ENCODE measurements at places on chromosomes 7 and 10.

DNA sequence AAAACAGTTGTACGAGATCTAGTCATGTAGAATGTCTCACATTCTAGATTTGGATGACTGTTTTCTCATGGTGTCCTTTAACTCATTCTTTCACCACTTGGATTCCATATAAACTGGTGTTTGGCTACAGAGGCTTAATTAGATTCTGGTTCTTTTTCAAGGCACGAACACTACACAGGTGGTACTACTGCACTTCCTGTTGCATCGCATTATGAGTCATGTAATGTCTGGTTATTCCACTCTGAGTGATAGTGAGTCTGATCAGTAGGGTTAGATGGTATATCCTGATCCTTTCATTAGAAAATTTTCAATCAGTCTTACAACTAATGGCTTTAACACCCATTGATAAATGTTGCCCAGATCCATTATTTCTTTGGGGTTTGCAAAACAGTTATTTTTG, 11.2 kb upstream of the AKAP9 start:
- DNase-seq, result no peak

DNA sequence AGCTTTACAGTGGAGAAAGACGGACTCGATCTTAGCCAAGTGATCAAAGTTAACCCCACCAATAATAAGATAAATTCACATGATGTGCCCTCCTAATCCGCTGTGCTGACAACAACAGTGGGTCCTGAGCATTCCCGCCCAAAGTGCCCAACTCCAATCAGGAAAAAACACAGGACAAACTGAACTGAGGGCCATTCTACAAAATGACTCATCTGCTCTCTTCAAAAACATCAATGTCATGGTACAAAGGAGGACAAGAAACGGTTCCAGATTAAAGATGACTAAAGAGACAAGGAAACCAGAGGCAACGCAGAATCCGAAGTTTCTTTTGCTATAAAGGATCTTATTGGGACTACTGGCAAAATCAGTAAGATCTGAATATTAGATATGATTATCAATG, 79.4 kb downstream of the CTBP2 start:
- DNase-seq, result no peak

DNA sequence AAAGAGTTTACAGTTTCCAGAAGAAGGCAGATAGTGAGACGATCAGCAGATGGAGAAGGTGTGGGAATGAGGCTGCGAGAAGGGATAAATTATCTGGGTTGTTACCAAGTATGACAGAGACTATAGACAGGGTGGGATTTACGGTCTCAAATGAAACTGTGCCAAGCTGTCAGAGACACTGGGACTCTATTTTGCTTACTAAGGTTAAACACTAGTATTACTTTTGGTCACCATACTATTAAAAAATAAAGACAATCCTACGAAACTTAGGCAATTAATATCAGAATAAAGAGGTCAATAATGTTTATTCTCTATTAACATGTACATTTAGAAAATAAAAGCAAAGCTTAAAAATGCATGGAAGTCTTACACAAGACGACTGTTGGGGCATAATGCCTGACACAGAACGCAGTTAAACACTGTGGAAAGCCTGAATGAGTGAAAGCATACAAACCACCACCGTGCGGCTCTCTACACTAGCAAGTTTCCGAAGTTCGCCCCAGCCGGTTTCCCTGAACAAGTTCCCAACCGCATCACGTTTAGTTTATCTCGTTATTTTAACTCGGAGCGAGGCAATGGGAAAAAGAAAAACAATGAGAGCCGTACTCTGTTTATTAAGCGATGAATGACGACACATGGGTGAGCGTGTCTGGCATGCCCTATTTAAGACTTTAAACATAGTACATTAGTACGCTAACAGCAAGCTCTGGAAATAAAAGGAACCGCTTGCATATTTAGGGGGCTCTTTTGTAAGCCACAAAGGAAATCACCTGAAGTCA, 909 bp upstream of the CC2D2B start:
- peak; percentile 75 for DNase-seq

DNA sequence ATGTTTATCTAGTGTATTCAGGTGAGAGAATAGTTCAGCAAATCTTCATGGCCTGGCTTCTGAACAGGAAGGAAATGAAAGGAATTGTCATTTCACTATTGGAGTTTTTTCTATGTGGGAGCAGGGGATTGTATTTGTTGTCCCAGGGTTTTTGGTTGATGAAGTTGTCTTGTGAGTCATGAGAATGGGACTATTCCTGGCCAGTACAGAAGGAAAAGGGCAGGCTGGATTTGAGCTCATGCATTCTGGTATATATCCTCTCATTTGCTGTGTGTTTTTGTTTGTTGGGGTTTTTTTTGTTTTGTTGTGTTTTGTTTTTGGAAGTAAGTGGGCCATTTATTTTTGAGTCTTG, 101.2 kb upstream of the MKLN1 start:
- DNase-seq, result no peak

DNA sequence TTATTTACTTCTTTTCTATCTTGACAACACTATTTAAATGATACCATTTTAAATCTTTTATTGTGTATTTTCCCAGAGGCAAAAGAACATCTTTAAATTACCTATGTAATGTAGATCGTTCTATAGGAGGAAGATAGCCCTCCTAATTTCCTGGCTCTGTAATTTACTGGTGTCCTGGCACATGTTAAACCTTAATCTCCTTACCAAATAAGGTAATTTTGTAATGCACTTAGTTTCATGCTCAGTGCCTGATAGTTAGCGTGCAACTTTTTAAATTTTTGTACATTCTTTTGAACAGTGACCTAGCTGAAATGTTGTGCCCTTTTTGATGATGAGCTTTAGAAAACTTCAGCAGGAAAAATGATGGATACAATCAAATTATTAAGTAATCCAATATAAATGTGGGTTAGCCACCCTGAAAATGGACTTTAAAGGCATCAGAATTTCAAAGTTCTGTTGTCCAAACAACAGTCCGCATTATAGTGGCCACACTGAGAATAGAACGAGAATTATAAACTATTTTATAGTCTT, 81.4 kb downstream of the ABCB5 start:
- DNase-seq, result no peak

GRCh38 chr7:518630-519483, 789 bp downstream of the PDGFA start:
- DNase-seq, result peak; percentile 36

DNA sequence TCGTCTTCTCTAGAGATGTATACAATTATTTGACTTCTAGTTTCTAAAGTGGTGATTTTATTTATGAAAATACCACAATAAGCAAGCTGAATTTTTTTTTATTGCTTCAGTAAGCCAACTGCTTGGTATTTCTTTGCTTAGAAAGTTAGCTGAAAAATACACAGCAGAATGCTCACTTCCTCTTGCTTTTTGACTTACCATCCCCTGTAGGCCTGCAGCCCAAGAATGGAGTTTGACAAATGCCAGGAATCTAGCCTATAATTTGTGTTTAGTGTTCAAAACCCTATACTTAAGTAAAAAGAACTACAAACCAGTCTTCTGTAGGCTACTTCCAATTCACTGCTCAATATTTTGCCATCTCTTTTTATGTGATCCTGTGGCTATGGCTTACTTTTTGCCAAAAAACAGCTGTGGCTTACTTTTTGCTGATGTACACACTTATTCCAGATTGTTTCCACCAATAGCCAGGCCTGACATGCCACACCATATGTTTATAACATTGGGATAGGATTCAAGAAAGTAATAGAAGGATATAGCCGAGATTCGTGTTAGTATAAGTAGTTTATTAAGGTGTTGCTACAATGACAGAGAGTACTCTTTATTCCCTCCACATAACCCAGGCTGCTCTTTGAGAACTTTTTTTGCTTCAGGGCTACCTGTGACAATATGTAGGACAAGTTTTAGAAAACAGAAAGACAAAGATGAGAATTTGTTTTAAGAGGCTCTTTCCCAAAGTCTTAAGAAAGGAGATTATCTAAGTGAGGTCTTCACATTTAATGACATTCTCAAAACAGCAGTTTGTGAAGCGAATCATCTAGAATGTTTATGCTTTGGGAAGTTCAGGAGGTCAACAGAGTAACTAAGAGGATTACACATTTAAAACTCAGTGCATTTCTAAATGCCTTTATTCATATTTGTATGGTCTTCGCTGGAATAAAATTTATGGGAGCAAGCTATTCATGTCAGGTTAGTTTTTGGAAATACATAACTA, 263.9 kb upstream of the FZD1 start:
- DNase-seq, result no peak

DNA sequence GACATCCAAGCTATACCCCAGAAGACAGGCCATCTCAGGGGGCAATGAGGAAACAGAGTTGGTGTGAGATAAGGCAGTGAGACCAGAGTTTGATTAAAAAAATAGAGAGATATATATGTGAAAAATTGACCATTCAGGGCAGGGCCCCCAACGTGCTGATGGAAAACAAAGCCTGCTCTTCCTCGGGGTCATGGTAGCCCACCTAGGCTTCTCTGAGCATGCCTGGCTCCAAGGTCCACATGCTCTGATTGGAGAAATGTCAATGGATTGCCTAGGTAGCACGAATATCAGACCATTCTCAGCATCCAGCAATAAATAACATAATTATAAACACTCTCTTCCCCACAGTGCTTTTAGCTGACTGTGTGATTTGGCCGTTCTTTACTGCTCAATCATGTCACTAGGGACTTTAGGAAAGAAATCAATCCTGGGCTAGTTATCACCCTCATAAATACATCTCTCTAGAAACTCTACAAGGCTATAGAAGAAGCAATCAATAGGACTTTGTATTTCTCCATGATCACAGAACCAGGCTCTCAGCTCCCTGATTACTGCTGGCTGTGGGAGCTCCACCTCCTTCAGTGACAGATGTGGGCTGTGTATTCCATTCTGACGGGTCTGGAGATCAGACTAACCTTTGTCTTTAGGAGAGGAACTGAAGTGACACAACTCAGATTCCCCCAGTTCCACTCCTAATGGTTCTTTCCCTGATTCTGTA, 766.4 kb downstream of the GRID1 start:
- no peak for DNase-seq

DNA sequence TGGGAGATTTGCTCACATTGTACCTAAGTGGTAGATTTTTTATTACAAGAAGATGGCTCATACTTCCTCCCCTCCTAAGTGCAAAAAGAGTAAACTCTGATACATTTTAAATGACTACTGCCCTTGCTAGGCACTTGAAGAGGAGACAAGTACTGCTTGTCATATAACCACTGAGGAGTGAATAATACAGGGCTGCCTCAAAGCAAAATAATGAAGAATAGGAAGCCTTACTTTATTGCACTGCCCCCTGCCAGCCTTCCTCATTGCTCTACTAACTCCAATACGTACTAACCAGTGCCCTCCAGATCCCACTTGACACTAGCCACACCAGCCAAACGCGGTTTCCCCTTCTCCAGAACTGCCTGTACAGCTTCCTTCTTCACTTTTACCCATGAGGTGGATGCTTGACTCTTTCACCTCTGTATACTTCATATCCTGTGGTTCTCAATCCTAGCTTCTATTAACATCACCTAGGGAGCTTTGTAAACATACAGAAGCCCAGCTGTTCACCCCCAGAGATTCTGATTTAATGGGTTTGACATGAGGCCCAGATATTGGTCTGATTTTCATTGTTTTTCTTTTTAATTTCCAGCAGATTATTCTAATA, 11.7 kb upstream of the MTERF1 start:
- no peak for DNase-seq

DNA sequence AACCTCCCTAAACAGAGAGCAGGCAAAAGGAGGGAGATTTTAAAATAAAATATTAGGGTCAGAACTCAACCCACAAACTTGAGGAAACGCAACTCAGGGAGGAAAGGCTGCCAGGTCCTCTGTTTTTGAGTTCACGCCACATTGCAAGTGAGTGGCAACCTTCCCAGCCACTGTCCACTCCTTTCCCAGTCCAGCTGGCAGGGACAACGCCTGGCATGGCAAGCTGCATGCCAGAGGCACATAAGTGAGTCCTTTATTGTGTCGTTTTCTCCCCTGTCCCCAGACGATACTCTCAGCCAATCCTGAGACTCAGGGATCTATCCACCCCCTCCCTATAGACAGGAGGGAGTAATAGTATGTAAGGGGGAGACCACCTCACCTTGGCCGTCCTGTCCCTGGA, 22.4 kb downstream of the FBXW4 start:
- DNase-seq, result no peak

GRCh38 chr7:129438839-129439651, 4.8 kb downstream of the STRIP2 start:
- no peak for DNase-seq

DNA sequence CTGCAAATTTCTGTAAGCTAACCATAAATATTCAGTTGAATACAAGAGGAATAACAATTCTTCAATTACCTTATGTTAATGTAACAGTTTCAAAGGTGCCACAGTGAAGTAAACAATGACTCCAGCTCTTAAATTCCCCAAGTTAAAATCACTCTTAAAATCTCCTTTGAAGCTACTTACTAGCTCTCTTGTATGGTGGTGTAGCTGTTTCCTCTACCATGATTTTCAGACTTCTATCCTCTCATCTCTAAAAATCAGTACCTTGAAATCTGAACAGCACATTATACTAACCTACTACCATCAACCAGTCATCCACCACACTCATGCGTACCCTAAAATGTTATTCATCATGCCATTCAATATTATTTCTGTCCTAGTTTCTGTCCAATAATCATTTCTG, 29.6 kb downstream of the JMJD1C start:
- no peak for DNase-seq

GRCh38 chr7:127409629-127410028, 17.1 kb upstream of the ZNF800 start:
- no peak for DNase-seq

GRCh38 chr7:13307040-13307439, 619.6 kb downstream of the ARL4A start:
- no peak for DNase-seq

GRCh38 chr7:45048748-45049147, 40.0 kb downstream of the NACAD start:
- no peak for DNase-seq

- DNase-seq, result no peak
These were observed 195.1 kb upstream of the WDR11 start for GRCh38 chr10:120656107-120656506.

DNA sequence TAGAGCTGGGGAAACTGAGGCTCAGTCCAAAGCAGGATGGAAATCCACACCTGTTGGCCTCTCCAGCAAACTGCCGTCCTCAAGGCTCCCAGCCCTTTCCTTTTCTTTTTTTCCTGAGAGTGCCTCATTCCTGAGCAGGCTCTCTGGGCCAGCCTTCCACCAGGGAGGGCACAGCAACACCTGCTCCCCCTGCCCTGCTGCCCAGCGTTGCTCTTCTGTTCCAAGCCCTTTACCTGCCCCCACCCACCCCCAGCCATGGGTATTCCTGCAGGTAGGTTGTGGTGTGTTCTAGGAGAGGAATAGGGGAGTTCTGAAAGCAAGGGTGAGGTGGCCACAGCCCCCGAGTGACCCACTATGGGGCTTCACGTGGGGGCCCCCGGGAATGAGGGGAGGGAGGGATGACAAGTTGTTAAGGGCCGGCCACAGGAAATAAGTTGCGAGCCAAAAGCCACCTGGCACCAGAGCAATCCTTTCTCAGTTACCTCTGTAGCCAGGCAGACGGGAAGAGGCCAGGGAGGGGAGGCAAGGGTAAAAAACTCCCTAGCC, 19.3 kb downstream of the VSIR start:
- DNase-seq, result peak; percentile 34

GRCh38 chr10:45447416-45447815, 73.4 kb downstream of the ALOX5 start:
- DNase-seq, result no peak
